SHP77 (cell line): ENCODE measurements at places on chromosomes 11 and 22.

DNA sequence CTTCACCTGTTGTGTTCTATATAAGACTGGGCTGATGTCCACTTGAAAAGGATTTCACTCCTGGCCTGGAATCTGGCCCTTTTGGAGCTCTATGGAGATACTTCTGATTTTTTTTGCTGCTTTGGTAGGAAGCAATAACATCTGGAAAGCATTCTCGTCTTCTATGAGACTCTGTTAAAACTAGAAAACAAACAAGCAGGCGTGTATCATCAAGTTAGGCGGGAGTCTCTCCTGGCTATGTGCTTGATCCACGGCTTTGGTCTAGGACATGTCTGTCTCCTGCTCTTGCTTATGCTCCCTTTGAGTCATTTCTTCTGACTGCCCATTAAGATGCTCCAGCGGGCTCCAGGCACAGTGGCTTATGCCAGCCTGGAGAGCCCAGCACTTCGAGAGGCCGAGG, 121.4 kb upstream of the TTC12 start:
- no peak for DNase-seq

- DNase-seq: no peak
Measured at GRCh38 chr11:35029979-35030682, 108.8 kb upstream of the CD44 start.

GRCh38 chr22:22878211-22878570, 9.4 kb upstream of the IGLL5 start:
- no peak for DNase-seq

- no peak for DNase-seq
Measured at GRCh38 chr22:49543876-49544275, 283.8 kb downstream of the BRD1 start.

DNA sequence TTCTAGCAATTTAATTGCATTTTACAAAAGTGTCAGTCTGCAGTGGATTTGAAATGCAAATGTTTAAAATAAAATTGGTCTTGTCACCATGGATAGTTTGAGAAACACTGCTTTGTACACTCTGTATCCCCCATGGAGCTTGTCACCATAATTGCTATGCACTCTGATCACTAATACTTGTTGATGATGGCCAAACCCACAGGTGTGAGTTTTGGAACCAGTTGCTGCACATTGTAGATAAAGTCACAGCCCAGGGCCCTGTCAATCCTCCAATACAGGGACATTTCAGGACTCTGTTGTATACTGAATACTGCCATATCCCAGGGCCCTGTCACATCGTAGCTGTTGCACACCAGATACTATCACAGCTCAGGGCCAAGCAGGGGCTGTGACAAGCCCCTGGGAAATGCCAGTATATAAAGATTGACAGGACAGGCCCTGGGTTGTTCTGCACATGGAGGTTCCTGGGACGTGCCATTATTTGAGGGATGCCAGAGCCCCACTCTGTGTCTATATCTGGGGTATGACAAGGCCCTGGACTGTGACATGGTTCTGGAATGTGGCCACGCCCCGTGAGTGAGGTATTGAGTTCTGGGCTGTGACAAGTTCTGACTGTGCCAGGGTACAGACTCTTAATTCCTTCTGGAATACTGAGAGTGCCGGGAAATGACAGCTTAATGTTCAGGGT, 27.9 kb upstream of the SMPD1 start:
- DNase-seq: no peak

GRCh38 chr11:72478669-72479068, 44.3 kb upstream of the CLPB start:
- no peak for DNase-seq

GRCh38 chr11:76257074-76257719, 50.9 kb upstream of the WNT11 start:
- no peak for DNase-seq

DNA sequence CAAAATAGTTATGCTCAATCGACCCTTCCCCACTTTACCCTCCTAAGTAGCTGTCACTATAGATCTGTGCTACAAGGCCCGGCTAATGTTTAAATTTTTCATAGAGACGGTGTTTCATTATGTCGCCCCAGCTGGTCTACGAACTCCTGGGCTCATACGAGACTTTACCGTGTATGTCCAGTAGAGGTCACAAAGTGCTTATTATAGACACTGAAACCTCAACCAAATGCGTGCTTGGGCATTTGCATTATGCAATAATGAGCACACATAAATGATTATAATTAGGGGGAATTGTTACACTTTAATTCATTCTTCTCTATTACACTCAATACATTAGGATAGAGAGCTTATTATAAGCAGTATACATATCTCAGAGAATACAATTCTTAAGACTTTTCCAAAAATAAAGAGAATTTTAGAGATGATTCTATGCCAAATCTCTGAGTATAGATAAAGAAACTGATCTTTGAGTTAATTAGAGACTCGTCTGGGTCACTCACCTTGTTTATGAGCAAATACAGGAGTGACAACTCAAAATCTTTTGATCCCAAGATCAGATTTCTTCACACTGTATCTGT, 12.5 kb upstream of the MRPL16 start:
- DNase-seq: peak; percentile 12

DNA sequence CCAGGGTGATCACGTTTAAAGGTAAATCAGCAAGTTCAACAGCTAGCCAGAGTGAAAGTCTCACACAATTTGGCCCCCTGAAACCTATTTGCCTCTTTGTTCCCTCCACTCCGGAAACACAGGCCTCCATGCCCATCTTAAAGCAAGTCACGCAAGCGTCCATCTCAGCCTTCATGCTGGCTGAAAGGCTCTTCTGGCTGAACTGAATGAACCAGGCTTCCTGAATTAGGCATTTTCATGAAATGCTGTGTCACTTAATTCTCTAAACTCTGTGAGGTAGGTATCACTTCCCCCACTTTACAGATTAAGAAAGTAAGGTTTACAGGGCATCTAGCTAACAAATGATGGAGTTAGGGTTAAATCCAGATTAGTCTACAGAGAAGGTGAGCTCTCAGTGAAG, 1.4 kb downstream of the SLC25A17 start:
- no peak for DNase-seq

DNA sequence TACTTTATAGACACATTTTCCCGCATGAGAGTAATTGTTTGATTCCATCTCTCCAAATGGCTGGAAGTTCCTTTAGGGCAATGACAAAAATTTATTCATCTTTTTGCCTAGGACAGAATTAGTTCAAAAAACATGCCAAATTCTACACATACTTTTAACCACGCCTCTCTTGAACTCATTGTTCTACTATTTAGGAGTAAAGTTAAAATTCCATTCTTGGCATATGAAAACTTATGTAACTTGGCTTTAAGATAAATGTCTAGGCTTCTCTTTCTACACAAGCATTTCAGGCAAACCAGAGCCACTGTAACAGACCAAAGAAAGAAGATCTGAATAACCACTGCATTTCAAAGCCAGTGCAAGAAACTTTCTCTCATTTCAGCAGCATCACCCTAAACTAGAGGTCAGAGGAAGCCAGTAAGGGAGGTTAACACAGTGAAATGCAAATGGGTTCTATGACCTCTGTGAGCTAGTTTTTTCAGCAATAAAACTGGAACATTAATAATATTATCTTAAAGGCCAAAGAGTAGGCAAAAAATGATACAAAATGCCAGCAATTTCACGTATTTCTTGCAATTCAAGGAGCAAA, 73.0 kb downstream of the RSF1 start:
- DNase-seq: no peak

GRCh38 chr22:39343259-39344045, 6.3 kb upstream of the SYNGR1 start:
- peak; percentile 67 for DNase-seq

GRCh38 chr11:123590296-123590912, 64.0 kb downstream of the SCN3B start:
- no peak for DNase-seq

GRCh38 chr11:8258784-8259183, 4.9 kb downstream of the LMO1 start:
- no peak for DNase-seq

DNA sequence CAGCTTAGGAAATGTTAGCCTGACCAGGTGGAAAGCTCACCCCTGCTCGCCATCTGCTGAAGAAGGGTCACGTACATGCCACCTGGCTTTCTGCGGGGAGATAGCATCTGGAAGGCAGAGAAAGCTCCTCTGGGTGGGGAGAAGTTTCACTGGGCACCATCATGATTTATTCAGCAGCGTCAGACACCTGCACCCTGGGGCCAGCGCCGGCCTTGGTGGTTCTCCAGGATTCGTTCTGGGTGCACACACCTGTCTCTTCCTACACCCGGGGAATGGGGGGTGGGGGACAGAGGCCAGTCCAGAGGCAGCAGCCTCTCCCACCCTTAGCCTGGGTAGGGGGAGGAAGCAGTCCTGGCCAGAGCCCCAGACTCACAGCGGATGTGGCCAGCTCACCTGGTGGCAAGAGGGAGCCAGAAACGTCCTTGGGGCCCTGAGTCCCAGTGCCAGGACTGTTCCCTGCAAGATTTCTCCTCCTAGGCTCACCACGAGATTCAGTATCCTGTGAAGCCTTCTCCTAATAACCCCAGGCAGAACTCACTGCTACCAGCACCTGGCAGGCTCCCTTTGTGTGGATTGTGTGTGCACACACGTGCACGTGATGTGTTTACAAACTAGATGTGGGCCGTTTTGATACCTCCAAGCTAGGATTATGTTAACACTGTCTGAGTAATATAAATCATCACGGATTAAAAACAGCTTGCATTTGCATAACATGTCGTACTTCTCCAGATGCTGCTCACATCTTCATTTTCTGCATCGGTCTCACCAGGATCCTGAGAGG, 17.3 kb upstream of the RASD2 start:
- peak; percentile 62 for DNase-seq

DNA sequence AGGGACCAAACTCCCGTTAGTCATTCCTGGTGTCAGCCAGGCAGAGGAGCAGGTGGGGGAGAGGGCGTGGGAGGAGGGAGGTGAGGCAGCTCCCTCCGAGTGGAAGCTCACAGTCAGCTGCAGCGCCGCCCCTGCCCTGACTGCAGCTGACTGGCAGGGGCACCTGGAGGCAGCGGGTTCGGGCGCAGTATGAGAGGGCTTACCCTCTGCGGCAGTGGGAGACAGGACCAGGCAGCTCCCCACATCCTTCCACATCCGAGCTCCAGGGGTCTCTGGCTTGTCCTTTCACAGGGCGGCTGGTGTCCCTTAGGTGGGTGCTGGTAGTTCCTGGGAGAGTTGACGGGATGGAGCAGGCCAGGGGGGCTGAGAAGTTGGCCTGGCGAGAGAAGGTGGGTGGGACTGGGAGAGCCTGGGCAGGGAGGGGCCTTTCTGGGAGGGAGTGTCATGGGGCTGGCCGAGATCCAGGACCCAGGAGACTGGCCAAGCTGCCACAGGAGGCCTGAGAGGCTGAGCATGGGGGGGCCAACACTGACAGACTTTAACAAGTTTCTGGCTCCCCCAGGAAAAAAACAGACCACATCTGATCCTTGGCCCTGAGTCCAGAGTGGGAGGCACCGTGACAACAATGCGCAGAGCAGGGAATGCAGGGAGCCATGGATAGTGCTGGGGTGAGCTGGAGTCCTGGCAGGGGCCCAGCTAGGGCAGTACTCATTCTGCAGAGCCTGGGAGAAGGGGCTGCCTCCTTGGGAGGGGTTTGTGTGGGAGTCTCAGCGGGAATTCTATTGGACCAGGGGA, 4.9 kb downstream of the ADORA2A start:
- DNase-seq: peak; percentile 50

DNA sequence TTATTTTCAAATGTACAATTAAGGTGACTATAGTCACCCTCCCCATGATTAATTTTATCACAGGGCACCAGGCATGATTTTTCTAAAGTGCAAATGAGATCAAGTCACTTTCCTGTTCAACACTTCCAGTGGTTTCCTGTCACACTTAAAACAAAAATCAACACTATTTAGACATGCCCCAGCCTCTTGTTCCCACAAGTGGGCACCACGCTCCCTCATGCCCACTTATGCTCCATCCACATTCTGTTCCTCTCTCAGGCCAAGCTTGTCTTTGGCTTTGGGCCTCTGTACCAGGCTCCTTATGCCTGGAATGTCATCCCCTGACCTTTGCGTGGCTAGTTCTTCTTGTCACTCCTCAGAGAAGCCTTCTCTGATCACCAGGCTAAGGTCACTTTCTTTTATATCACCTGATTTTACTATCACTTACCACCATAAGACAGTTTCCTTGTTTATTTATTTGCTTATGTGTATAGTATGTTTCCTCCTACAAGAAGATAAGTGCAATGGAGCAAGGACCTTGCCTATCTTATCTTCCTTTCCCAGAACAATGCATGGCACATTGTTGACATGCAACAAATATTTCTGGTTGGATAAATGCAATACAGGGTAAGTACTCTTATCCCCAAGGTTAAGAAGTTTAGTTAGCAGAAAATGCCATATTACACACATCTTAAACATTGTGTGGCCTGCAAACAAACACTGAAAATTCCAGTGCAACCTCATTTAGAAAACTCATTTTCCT, 50.9 kb upstream of the PANX1 start:
- DNase-seq: no peak

GRCh38 chr11:121672630-121673487, 220.1 kb upstream of the SORL1-AS1 start:
- DNase-seq: no peak

GRCh38 chr11:33475993-33476392, 218.8 kb downstream of the HIPK3 start:
- peak; percentile 2 for DNase-seq

GRCh38 chr22:47419239-47419638, 656.8 kb downstream of the TBC1D22A start:
- DNase-seq: no peak

GRCh38 chr22:45248832-45249561, 8.3 kb upstream of the KIAA0930 start:
- no peak for DNase-seq

DNA sequence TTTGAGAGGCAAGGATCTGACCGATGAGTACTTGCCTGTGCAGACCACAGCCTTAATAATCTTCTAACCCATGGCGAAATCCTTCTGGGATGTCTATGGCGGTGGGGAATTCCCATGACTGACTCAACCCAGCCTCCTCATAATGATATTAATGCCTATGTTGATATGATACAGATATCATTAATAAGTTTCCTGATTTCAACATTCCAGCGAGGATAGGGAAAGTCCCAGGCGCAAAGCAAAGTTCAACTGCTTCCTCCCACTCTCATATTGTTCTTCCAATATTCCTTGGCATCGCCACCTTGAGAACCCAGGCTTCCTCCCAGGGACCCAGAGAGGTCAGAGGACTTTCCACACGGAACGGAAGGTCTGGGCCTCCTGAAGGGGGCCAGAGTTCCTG, 110.3 kb upstream of the TMEM45B start:
- no peak for DNase-seq

DNA sequence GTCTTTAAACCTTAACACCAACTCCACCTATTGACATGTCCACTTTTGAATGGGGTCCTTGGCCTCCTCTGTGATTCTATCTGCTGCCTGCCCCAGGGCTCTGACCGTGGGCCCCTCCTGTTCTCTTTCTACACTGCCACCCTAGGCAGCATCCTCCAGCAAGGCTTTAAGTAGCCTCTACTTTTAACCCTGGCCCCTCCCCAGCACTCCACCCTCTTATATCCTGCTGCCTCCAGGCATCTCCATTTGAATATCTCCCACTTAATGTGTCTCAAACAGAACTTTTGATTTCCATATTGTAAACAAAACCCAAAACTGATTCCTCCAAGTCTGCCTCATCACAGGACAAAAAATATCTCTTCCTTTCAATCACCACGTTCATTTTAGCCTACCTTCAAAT, 90.5 kb upstream of the ARHGAP32 start:
- DNase-seq: no peak
